ENCODE measurements at places on chromosomes 2 and 18. TPM values are rescaled to one million over a fixed set of nuclear protein-coding genes. Genes with fewer than 3 reads are reported as not detected.

DNA sequence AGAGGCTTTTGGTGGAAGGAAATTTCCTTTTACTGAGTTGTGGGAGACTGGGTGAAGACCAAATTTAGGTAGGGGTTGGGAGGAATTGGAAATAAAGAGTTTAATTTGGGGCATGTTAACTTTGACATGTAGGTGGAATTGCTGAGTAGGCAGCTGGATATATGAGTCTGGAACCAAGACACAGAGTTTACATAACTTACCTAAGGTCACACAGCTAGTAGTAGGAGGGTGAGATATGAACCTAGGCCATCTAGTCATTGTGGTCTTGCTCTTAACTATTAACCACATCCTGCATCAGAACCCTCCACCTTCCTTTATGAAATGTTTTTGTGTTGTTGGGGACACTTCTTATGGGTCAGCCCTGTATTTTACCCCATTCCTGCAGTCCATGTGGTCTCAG is 113.1 kb downstream of the ICOS start:
- DNase-seq: no peak

DNA sequence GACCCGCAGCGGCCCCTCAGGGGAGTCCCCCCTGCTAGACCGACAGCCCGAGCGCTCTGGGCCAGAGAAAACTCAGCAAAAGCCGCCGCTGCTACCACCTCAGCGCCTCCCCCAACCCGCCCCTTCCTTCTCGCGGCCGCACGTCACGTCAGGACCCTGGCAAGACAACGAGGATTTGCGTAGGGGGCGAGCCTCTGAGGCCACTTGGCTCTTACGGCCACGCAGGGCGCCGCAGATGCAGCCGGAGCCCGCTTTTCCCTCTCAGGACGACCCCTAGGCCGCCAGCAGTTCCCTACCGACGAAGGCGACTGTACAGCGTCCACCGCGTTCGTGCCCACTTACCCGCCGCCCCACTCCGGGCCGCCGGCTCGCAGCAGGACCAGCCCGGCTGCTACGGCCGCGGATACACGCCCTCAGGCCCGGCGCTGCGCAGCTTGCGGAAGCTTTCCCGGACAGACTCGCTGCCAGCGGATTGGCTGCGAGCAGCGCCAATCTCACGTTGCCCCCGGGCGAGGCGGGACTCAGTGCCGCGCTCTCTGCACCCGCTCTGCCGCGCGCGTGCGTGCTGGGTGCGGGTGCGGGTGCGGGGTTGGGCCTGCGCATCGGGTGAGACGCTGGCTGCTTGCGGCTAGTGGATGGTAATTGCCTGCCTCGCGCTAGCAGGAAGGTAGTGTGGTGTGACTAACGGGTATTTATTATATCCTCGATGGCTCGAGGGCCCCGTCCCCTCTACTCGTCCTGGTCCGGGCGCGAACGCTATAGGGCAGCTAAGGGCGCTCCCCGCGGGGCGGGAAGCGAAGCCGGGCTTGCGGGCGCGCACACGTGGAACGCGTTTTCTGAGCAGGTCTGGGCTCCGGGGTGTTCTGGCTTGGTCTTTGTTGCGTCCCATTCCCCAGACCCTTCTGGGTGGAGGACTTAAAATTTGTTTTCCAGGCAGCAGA is at the start of the genes ORMDL1 and PMS1:
TSS of gene ORMDL1 (minus strand) at position 413 of the 941 bp plus-strand sequence. CDS start 1,744 bp downstream, outside the sequence.
TSS of gene PMS1 (plus strand) at position 524 of the 941 bp plus-strand sequence. CDS start 7,360 bp downstream, outside the sequence.
- peak; percentile 98 for DNase-seq

The TYW5 gene
- total RNA-seq: 8.9 TPM

The CD302 gene
- 10.6 TPM for total RNA-seq

DNA sequence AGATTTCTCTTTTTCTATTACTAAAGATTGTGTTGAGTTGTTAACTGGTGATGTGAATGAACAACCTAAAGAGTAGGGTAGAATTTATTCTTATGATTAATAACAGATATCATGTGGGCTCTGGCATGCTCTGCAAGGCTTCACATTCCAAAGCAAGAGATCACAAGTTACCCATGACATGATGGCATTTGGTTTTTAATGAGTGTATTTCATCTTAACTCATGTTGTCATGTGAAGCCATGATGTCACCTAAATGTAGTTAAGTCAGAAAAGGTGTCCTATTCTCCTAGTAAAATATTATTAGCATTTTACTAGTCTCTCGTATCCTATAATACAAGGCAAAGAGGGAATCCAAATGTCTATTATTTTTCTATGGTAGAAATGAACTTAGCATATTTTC is 678.0 kb downstream of the ARHGAP15 start:
- DNase-seq: no peak

The SLC16A14 gene
- 0.22 TPM for total RNA-seq

The SLC9A2 gene
- not detected for total RNA-seq

The ST6GAL2 gene
- not detected for total RNA-seq

DNA sequence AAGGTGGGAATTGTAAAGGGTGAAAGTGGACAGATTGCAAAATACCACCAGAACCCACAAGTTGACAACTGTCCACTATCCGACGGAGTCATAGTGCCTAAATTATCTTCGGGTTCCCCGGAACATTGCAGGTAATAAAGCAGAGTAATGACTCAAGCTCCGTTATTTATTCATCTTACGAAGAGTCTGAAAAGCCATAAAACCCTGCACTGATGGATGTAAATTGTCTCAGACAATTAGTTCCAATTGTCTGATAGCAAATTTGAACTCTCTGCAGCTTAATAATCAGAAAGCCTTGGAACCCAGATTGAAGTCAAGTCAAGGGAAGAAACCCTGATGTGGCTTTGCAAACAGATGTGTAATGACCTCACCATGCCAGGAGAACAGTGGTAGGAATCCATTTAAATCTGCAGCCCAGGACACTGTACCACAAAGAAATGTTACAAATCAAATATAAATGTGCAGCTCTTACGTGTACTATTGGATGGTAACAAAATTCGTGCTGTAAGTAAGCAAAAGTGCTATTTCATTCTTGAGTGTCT is 437.3 kb upstream of the SOX11 start:
- DNase-seq: no peak

DNA sequence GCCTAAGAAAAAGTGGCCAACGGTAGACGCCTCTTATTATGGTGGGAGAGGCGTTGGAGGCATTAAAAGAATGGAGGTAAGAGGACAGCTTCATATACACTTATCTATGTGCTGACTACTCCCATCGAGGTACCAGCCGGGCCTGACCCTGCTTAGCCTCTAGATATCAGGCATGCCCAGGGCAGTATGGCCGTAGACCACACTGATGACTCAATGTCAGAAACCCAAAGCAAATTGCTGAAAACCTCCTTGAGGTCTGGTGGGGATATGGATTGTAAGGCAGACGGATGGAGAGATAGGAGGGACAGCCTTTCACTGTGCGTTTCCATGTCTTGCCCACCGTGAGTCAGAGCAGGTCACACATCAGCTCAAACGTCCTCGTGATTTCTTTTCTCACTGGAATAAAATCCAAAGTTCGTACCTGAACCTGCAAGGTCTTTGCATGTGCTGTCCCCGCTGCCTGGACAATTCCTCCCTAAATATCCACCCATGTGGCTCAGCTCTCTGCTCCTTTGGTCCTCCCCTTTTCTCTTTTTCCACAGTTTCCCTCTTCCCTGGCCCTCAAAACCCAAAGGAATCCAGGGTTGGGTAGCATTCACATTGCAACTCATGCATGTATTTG is 168.9 kb downstream of the ANTXR1 start:
- no peak for DNase-seq

The ACVR1C gene
- not detected for total RNA-seq

The RBM44 gene
- total RNA-seq: 0.44 TPM

The MARCHF4 gene
- 21.5 TPM for total RNA-seq

GRCh38 chr2:231057590-231057989 is 923 bp downstream of the PSMD1 start:
- peak; percentile 26 for DNase-seq

- DNase-seq: no peak
Observed at GRCh38 chr18:47120428-47120827, 29.9 kb downstream of the HDHD2 start.

The GRHL1 gene
- total RNA-seq: 0.85 TPM

DNA sequence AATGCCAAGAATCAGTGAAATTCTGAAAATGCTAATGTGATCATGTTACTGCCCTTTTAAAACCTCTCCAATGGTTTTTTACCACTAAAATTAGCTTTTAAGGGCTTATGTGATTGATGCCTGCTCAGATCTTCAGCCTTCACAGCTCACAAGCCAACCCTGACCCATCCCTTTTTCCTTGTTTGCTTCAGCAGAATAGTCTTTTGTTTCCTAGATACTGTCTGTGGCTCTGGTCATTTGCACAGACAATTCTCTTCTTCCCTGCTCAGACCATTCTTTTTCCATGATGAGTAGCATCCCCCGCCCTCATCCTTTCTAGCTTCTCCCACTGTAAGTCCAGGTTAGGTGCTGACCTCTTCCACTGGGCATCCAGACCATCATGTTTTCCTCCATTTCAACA is 164.9 kb upstream of the NT5C1B start:
- no peak for DNase-seq

DNA sequence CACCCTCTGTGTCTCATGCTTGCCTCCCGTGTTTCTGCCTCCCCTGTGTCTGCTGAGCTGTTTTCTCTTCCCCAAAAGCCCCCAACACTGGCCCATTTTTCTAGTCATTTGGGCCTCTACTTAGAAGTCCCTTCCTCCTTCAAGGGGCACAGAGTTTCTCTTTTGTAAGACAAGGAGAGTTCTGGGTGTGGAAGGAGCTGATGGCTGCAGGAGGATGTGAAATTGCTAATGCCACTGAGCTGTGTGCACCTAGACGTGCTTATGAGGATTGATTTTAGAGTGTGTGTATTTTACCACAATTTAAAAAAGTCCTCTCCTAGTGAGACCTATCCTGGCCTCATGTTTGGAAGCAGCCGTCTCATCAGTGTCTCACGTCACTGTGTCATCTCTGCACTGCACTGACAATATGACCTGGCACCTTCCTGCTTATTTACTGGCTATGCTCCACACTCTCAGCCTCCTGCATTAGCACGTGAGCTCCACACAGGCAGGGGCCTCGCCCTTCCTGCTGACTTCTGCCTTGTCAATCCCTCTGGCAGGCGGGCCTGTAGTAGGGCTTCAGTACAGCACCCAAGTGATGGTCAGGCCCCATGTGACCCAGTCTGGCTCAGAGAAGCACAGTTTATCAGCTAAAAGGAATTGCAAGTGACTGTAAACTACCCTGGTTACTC is 8.0 kb upstream of the MBP start:
- no peak for DNase-seq

The POTEF gene
- total RNA-seq: 0.09 TPM

DNA sequence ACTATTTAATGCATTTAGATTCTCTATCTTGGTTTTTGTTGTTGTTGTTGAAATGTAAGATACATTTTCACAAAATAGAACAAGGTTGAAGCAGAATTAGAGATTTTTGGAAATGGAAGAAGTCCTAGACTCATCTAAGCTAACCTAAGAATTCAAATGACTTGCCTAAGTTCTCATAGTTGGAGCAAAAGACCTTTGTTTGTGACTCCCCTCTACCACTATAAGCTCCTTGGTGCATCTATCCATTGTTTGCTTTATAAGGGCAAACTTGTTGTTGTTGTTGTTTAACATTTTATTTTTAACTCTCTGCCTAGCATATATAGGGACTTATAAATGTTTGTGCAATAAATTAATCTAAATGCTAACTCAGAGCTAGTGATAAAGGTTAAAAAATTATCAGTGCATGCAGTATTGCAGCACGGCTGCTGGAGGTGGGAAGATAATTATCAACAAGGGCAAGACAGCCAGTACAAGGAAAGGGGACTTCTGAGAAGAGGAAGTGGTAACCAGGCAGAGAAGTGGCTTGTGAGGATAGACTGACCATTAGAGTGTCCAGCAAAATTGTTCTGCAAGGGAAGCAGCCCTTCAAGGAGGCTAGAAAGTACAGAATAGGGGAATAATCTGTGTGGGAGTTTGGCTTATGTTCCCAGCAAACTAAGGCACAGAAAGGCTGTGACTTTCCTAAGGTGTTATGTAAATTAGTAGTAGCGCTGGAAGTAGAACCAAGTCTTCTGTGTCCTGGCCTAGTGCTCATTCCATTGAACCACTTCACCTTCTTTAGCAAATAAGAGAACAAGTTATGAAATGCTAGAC is 38.1 kb upstream of the ACYP2 start:
- DNase-seq: no peak

DNA sequence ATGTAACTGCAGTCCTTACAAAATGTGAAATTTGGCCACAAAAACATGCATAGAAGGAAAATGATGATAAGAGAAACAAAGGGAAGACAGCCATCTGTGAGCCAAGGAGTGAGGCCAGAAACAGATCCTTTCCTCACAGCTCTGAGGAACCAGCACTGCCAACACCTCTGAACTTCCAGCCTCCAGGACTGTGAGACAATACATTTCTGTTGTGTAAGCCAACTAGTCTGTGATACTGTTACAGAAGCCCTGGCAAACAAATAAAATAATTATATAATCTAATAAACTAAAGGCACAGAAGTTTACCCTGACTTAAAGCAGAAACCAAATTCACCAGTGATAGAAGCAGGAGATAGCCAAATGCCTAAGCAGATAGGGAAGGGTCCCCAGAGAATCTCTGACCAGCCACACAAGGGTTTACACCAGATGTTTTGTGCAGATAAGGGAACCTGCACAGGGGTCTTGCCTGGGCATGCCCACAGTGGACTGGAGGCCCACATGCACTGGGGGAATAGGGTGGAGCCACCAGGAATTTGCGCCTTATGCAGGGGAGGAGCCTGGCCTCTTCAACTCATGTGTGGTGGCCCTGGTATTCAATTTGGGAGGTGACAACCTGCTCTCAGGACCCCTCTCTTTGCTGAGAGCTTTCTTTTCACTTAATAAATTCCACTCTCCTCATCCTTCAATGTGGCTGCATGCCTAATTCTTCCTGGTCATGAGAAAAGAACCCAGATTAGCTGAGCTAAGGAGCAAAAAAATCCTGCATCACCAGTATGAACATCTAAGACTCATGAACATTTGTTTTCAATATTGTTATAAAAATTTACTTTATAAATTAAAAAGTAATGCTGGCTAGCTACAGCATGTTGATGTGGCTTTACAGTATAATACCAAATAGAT is 3.8 kb upstream of the GCC2 start:
- DNase-seq: peak; percentile 73

The MC2R gene
- not detected for total RNA-seq

GRCh38 chr2:202147775-202148174 is 74.7 kb downstream of the KIAA2012 start:
- DNase-seq: no peak

The CTLA4 gene
- total RNA-seq: not detected

GRCh38 chr2:23568211-23568610 is 183.2 kb downstream of the KLHL29 start:
- no peak for DNase-seq

DNA sequence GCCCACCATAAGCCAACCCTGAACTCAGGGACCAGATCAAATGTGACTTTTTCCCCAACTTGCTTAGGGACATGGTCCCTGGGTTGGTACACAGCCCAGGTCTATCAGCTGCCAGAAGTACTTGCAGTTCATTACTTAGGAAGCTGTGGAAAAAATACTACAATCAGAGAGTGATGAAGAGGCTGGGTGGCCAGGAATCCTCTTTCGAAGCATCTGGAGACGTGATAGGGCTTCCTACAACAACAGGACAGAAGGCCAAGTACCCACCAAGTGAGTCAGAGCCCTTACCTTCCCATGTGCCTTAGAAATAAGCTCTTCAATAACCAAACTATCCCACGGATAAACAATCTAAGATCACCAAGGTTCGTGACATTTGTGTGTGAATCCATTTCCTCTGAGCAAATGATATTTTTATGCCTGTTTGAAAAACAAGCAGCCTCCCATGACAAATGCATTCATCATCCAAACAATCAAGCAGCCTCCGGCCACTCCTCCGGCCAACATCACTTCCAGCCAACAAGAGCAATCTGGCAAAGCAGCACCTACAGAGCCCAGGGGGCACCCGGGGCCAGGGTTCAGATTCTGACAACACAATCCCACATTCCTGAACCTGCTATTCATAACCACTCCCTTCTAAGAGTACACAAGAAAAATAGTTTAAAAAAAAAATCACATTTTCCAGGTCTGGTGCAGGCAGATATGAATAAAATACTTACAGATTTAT is 26.4 kb downstream of the TBC1D8 start:
- DNase-seq: peak; percentile 98

The BBS5 gene
- 5.6 TPM for total RNA-seq
